ENCODE measurements at places on chromosomes 13 and 19.
A peak's percentile ranks its signal among the peaks of the same experiment; 100 is the strongest.

GRCh38 chr19:13097463-13098258 is 5.0 kb downstream of the LYL1 start:
- DNase-seq = no peak

- no peak for DNase-seq
Measured at GRCh38 chr13:79448413-79448812, 32.5 kb upstream of the NDFIP2 start.

GRCh38 chr13:72390909-72391308 is 336.5 kb downstream of the MZT1 start:
- no peak for DNase-seq

DNA sequence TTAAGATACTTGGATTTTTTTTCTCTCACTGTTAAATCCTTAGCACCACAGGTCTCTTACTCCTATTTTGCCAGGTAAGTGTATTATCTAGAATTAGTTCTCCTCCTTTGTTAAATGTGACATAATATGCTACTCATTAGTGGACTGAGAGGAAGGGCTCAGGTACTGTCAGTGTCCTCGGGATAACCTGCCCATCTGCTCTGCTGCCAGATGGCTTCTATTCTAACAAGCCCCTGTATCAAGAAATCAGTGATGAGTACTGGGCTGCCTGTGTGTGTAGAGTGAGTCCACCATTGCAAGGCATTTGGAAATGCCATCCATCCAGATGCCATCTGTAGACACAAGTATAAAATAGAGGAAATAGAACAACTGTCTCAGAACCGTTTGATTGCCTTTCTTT is 209.6 kb downstream of the ATP8A2 start:
- no peak for DNase-seq

DNA sequence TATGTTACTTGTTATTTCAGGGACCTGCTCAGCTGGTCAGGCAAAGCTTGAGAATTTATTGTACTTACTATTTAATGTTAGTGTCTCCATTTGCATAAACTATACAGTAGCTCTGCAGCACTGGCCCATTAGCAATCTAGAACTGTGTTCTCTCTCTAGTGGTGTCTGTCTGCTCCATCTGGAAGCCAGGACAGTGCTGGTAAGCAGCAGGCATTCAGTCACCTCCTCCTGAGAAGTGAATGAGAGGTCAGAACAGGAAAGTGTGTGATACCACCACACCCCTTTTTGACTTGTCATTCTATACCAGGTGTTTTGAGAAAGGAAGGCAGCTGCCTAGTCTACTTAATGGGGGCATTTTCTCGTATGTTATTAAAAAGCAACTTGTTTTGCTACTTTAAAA is 3.9 kb downstream of the COG3 start:
- no peak for DNase-seq

- DNase-seq = no peak
Measured at GRCh38 chr19:31424861-31425620, 75.8 kb upstream of the TSHZ3 start.

DNA sequence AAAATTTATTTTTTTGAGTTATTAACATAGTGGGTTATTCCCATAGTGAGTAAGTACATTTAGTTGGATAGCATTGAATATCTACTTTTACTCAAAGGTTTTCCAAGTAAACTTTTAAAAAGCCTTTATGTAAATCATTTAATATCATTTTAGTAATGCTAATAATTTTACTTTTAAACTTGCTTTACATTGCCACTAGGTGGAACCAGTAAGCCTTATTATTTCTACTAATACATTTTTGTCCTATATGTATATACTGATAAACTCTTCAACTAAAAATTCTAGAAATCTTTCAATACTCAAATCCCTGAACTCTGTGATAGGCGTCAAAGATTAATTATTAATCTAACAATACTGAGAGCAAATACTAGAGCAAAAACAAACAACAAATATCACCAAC is 1709.2 kb upstream of the PCDH20 start:
- no peak for DNase-seq

GRCh38 chr19:16217716-16218451 is 20.2 kb downstream of the AP1M1 start:
- no peak for DNase-seq

- no peak for DNase-seq
Measured at GRCh38 chr13:105725887-105726286, 809.6 kb downstream of the EFNB2 start.

DNA sequence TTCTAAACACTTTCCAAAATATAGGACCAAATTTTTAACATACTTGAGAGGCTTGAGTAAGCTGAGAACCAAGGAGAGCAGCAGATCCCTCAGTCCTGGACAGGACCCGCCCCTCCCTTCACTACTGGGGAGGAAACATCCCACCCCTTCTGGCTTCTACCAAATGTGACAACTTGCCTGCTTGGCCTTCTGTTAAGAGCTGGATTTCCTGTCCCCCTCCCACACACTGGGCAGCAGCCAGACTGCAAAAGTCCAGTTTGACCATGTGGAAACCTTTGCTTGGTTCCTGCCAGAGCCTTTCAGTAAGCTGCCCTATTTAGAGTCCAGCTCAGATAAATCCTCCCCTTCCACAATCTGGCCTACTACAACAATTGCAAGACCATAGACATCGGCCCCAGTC is 84.3 kb downstream of the FGF14 start:
- peak; percentile 82 for DNase-seq

DNA sequence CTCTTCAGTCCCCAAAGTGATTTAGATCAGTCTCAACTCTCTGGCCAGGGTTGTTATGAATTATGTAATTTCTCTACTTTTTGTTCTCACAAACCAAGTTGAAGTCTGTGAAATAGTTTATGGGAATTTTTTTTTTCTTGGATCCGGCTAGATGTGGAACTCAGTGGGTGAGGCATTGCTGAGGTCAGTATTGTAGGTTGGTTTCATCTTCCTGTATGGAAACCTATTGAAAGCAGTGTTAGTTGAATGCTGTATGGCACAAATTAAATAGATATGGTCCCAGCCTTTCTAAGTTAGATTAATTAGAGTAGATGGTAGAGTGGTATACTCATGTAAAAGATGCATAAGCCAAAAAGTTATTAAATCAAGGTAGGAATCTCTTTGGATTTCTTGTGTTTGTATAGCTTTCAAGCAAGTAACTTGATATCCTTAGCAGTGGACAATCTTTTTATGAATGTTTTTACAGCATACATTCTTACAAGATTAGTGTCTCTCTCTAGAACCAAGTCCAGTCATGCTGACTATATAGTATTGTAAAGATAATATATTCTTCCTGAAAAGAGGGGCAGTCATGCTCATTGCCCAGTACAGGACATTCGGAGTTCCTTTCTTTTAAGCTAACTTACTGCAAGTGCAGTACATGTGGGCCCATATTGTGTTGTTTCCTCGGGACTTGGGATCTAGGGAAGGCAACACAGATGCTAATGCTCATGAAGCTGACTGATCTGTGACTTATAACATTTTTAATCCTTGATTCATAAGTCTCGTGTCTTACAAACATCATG is 2541.1 kb downstream of the PCDH9 start:
- DNase-seq = no peak

GRCh38 chr13:20247963-20248362 is 15.8 kb upstream of the GJB6 start:
- DNase-seq = no peak

Measured in suprapubic skin (tissue), 4 donors.